ENCODE measurements at places on chromosomes 4 and X. TPM values are rescaled to one million over a fixed set of nuclear protein-coding genes. Genes with fewer than 3 reads are reported as not detected.

The TREX2 gene
- total RNA-seq: 1.8 TPM

- H3K4me1 ChIP-seq: peaks cover 6% of the 10 kb centered on the region
- no peak overlapping the region for H3K27ac ChIP-seq
- H3K36me3 ChIP-seq: no peaks in the 10 kb centered on the region
- no peak for DNase-seq
- no peaks in the 10 kb centered on the region for H3K27me3 ChIP-seq
- H3K4me3 ChIP-seq: no peak overlapping the region
These were observed 185.7 kb upstream of the ZCCHC13 start for GRCh38 chrX:74117962-74118902.

DNA sequence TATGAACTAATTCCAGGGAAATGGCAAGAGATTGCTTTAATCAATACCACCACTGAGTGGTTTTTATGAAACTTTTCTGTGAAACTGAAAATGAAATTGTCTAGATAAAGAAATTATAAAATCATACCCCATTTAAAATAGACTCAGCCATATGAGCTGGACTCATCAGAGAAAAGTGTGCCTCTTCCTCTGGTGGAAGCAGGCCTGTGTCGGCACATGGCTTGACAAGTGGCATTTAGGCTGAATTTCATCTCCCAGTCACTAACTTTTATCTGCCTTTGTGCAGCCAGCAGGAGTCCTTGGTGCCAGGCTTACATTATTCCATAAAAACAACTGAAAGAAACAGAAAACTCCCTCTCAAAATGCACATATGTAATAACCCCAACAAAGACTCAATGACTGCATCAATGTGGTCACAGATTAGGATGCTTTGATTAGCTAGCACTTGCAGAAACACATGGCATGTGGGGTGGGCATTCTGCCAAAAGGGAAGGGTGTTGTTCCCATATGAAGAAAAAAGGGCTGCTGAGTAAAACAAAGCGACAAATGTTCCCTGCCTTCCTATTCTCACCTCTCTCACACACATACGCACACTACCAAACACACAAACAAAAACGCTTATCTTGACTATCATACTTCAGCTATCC lies 232.3 kb downstream of the PABPC4L start:
- H3K27ac ChIP-seq: no peak overlapping the region
- no peak overlapping the region for H3K4me3 ChIP-seq
- H3K4me1 ChIP-seq: no peaks in the 10 kb centered on the region
- H3K27me3 ChIP-seq: no peaks in the 10 kb centered on the region

- no peaks in the 10 kb centered on the region for H3K36me3 ChIP-seq
- H3K27ac ChIP-seq: no peak overlapping the region
- no peak for DNase-seq
- H3K4me1 ChIP-seq: no peaks in the 10 kb centered on the region
These were observed 756.3 kb downstream of the STPG2 start for GRCh38 chr4:97386969-97387368.

- DNase-seq: no peak
- H3K4me1 ChIP-seq: no peaks in the 10 kb centered on the region
- no peak overlapping the region for H3K4me3 ChIP-seq
- H3K36me3 ChIP-seq: no peaks in the 10 kb centered on the region
- no peak overlapping the region for H3K27ac ChIP-seq
These were observed 114.6 kb downstream of the TBCK start for GRCh38 chr4:106201373-106201772.

The SEC24B gene
- total RNA-seq: 22.0 TPM

DNA sequence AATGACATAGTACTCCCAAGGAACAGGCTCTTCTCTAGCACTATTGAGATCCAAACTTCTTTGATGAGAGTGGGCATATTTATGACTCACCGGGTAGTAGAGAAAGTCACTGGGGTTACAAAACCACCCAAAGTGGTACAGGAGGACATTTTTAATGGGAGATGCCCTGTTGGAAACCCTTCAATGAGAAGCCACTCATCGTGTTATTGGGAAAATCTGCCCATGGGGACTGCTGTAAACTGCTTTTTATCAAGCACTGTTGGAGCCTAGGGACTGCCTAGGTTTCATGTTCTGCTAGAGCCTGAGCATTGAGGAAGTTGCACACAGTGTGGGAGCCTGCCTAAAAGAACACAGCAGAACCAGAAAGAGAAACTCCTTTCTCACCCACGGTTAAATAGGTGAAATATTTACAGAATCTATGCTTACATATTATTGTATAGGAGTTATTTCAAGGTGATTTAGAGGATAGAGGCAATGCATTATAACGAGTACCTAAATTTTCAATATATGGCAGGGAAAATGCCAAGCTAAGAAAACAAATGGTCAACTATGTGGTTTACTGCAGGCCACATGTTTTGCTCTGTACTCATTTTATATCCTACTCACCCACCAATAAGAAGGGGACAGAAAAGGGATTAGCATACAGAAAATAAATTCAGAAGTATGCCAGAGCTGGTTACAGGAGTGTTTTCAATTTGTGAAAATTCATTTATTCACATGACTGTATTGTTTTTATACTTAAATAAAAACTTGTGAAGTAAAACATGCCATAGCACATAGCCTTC lies 559.1 kb downstream of the FSTL5 start:
- H3K36me3 ChIP-seq: no peaks in the 10 kb centered on the region
- H3K27me3 ChIP-seq: no peaks in the 10 kb centered on the region
- H3K4me3 ChIP-seq: no peak overlapping the region
- no peak overlapping the region for H3K27ac ChIP-seq
